ENCODE measurements at places on chromosomes 7 and 10.

DNA sequence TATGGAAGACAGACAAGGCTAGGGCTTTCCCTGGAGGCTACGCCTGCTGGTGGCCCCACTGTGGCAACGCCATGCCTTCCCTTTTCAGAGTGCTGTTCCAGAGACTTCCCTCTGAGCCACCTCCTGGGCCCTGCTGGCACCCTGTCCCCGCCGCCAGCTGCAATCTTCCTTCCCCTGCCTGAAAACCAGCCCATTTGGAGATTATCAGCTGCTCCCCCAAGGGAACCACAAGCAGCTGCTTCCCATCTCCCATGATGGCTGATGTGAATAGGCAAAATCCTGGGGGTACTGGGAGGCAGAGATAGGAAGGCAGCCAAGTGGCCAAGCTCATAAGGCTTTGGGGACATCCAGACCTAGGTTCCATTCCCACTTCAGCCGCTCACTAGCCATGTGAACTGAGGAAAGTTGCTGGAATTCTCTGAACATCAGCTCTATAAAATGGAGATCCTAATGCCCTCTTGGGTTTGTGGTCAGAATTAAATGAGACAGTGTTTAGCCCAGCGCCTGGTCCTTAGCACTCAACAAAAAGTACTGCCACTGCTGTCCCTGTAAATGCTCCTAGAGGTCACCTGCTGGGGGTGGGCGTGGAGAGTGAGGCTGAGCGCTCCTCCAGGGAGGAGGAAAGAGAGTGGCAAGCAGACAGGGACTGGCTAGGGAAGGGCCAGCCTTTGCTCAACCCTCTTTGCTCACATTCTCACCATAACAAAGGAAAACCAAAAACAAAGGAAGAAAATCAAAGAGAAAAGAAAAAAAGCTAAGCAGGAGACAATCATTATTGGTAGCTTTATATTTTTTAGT is 5.9 kb downstream of the TSPAN33 start:
- no peak for DNase-seq

GRCh38 chr7:17745610-17746009 is 194.7 kb downstream of the SNX13 start:
- no peak for DNase-seq

DNA sequence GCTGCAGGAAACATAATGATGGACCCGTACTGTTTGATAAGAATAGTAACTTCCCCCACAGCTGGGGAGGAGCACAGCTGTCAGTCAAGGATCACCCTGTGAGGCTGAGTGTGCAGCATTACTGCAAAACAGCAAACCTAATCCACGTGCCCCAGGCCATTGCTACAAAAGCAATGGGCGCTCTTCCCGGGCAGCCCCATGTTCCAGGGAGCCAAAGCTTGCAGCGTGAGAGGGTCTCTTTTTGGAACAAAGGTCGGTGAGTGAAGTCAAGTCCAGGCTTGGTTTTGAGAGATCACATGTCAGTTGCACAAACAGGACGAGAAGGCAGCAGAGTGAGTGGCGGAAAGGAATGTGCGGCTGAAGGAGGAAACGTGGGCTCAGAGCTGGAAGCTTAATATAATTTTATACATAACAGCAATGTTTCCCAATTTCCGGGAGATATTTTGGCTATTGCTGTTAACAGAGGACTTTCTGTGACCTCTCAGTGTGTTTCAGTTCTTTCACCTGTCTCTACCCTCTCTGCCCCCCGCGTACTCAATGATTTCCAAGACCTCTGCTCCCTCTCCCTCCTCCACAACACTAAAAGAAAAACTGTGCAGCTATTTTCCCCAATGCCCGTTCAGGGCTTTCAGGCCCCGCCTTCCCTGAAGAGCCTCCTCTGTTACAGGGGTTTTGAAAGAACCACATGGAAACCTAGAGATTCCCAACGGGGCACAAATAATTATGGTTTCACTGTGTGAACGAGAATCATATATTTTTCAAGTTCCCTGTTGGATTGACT is 128.9 kb downstream of the MTPAP start:
- DNase-seq = no peak

DNA sequence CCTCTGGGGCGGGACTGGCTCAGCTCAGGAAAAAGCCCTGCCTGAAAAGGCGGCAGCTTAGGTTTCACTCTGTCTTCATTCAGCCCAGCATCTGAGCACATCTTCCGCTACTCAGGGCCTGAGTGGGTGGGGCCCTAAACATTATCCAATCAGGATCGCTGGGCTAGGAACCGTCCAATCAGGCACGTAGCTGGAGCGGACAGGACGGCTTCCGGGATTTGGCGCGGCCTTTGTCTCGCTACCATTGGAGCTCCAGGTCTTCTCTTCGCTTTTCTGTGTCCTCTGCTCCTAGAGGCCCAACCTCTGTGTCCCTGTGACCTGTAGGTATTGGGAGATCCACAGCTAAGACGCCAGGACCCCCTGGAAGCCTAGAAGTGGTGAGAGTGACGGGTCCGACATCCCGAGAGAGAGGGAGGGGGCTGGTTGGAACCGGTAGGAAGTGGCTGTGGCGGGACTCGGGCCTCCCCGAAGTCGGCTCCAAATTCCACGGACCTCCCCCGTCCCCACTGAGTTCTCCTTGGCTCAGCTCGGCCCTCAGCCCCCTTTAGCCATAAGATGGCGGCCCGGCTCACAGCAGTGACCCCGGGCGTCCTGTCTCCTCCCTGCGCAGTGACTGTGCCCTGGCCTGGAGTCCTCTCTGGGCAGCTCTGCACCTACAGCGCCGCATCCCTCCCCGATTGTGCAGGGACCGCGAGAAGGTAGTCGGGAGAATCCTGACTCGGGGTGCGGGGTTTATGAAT is 99.1 kb downstream of the ZNF680 start:
- peak; percentile 1 for DNase-seq

DNA sequence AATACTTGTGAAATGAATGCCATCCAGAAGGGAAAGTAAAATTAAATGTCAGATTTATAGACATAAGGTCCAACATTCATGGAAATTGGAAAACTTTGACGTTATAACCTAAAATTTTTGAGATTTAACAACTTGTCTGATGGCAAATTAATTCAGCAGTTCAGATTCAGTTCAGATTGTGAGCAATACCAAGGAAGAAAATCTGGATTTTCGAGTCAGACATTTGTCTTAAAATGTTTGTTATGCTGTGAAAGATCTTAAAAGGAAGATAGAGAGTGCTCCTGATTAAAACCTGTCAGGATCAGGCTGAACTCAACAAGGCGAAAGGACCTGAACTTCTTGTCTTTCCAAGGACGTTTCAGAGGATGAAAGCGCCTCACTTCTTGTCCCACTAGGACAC is 320.9 kb downstream of the PAXIP1 start:
- no peak for DNase-seq

DNA sequence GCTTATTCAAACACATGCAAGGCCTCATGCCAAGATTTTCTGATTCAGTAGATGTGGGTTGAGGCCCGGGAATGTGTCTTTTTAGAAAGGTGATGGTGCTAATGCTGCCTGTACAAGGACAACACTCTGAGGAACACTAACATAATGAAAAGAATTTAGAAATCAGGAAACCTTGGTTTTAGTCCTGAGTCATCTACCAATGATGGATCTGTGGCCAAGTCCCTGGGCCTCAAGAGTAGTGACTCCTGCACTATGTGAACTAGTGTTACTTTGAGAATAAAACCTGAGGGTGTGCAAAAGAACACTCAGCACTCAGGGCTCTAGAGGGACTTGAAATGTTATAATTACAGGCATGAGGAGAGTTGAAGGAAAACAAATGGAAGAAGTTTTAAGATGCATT is 741.7 kb upstream of the GALNT17 start:
- DNase-seq = no peak
